ENCODE measurements at places on chromosomes 16 and 17. TPM values are rescaled to one million over a fixed set of nuclear protein-coding genes. Genes with fewer than 3 reads are reported as not detected.
A peak's percentile ranks its signal among the peaks of the same experiment; 100 is the strongest.

- no peak for DNase-seq
Observed at GRCh38 chr17:44787271-44787940, 28.6 kb downstream of the ADAM11 start.

KRTAP4-4 gene
- not detected for total RNA-seq

C16orf46 gene
- total RNA-seq: not detected

NATD1 gene
- total RNA-seq: 9.2 TPM

BRICD5 gene
- 1.3 TPM for total RNA-seq

GRCh38 chr17:38598536-38598935, 7.2 kb downstream of the SRCIN1 start:
- peak; percentile 79 for DNase-seq

DNA sequence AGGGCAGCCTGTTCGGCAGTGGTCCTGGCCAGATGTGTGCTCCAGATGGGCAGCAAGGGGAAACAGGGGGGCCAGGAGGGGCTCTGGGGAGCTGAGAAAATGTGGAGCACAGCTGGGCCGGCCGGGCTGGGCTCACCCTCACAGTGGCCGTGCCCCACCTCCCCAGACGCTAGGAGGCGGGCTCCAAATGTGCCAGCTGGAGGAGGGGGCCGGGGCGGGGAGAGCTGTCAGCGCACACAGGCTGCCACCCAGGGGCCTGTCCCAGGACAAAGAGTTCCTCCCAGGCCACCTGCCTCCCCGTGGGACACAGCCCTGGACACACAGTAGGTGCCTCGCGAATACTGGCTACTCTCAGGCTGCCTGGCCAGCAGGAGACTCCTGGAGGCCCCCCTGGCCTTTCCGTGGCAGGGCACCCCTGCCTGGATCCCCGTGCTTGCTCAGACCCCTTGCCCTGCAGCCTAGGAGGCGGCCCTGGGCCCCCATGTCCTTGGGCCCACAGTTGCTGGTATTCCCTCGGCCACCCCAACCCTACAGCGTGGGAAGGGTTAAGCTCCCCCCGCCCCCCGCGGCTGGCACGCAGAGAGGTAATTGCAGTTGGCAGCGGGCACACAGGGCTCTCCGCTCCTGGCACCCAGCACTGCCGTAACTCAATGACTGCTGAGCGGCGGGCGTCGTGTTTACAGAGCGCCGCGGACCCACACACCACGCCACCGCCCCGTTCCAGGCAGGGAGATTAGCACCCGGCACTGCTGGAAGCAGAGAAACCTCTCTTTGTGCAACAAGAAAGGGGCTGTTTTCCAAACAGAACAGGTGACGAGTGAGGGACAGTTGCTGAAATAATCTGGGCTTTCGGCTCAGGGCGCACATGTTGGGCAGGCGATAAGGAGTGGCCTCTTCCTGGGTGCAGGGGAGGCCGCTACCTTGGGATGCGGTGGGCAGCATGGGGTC, 32.2 kb downstream of the BAHCC1 start:
- no peak for DNase-seq

- DNase-seq: peak; percentile 81
Observed at GRCh38 chr16:57736419-57737351, 1.1 kb downstream of the KATNB1 start.

DNA sequence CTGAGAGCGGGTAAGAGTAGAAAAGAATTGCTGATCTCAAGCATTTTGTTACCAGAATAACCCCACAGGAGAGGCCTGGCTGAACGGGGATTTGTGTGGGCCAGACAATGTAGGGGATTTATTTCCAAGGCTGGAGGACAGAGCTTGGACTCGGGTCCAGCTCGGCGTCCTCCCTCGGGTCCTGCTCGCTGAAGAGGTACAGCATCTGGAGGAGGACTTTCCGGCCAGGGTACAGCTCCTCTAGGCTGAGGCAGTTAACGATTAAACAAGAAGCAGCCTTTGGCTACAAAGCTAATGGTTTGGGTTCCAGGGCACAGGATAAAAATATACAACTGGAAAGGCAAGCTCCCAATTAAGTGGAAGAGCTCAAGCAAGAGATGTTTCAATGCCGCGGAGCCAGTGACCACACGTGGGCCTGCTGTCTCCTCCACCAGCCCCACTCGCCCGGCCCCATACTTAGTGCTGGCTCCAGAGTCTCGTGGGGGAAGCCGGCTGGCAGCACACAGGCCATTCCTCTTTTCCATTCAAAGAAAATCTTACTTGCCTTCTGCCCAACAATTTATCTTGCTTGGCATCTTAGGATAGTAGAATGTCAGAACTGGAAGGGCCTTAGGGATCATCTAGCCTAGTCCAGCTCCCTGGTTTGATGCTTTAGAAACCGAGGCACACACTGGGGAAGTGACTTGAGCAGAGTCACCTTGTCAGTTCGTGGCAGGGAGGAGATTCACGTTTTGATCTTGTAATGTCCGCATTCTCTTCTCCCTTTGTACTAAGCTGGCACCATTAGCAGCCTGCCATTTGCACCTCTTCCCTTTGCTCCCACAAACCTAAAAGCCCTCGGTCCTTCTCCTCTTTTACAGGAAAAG, 85.9 kb upstream of the TBX2 start:
- DNase-seq: no peak

DNA sequence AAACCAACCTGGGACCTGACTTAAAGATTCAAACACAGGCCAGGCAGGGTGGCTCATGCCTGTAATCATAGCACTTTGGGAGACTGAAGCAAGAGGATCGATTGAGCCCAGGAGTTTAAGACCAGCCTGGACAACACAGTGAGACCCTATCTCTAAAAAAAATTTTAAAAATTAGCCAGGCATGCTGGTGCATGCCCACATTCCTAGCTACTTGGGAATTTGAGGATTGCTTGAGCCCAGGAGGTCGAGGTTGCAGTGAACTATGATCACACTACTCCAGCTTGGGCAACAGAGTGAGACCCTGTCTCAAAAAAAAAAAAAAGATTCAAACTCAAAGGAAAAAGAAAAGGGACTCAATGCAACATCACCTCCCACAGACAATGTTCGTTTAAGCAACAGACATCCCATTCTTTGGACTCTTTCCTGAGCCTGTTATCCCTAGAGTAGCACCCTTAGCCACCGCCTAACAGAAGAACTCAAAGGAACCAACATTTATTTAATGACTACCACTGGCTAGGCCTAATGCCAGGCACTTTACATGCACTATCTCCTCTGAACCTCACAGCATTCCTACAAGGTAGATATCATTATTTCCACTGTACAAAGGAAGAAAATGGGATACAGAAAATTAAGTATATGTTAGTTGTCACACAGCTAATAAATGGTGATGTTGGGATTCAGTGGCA, 12.7 kb downstream of the MYO18A start:
- DNase-seq: peak; percentile 57

- DNase-seq: peak; percentile 44
Observed at GRCh38 chr17:44828919-44829522, 1.1 kb downstream of the GJC1 start.

SLC5A11 gene
- total RNA-seq: under 0.01 TPM

DNA sequence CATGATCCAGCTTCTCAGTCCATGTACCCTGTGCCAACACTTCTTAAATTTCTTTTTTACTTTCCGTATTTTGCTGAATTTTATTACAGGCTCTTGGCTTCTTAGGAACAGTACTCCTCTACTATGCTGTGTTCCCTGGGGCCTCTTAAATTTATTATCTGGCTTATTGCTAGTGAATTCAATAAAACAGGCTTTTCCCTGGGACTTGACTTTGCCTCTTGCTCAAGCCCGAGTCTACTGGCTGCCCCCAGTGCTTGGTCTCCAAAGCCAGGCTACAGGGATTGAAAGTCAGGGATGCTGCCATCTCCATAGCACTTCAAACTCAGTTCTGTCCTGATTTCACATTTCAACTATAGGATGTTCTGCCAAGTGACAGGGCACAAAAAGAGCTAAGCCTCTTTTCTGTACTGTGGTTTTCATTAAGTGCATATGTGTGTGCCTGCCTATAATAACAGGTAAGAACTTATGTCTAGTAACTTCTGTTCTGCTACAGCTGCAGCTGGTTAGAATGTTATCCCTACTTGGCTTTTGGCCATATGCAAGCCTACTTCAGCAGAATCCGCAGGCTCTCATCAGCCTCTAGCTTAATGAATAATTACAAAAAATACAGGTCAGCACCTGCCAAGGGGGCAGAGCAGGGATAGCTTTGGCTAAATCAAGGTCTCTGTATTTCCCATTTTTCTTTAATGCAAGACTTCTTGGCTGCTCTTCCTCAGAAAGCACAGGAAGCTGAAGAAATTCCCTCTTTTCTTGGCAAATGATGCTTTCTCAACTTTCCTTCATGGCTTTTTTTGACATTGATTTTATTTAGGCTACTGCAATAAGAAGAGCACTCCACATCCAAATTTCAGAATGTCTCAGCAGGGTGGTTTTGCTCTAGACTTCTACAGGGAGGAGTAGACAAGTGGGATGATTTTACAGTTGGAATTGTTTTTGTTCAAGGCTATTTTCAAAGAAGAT, 8.2 kb downstream of the FAM20A start:
- no peak for DNase-seq

DNA sequence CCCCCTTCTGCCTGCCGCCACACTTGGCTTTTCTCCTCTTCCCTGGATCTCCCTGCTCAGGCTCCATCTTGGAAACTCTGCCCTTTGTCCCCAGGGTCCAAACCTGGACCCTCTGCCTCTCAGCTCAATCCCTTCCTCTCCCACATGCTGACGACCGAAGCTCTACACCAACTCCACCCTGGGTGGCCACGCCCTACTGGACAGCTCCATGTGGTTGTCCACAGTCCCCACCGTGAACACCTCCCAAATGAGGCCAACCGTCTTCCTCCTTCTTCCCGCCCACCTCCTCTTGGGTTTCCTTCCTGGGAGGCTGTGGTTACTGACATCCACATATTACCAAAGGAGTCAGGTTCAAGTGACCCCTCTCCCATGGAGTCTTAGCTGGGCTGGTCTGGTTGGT, 22.6 kb upstream of the MLKL start:
- no peak for DNase-seq

DRC3 gene
- 0.33 TPM for total RNA-seq

DNA sequence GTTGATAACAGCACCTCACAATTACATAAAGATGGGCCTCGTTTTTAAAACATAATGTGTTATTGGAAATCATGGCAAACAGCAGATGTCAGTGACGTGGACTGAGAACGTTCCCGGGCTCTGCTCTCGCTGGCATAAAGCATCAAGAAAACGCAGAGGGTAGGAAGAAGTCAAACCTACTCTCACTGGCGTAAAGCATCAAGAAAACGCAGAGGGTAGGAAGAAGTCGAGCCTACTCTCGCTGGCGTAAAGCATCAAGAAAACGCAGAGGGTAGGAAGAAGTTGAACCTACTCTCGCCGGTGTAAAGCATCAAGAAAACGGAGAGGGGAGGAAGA, 110.6 kb downstream of the VPS53 start:
- DNase-seq: no peak

DNA sequence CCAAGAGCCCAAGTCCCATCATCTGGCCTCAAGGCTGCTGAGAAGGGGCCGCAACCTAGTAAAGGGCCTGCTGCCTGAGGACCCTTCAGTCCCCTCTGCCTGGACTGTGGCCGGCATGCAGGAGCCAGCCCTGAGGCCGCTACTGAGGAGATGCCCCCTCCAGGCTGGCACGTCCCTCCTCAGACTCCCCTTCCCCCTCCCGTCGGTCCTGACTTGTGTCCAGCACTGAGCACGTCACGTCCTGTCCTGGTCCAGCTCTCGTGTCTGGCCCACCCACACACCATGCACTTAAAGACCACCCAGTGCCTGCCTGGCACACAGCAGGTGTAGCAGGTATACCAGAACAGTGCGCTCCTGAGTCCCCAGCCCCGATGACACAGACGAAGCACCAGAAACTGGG, 9.6 kb downstream of the MTHFSD start:
- no peak for DNase-seq

CD300C gene
- total RNA-seq: not detected

TEDC2 gene
- 1.7 TPM for total RNA-seq

DNA sequence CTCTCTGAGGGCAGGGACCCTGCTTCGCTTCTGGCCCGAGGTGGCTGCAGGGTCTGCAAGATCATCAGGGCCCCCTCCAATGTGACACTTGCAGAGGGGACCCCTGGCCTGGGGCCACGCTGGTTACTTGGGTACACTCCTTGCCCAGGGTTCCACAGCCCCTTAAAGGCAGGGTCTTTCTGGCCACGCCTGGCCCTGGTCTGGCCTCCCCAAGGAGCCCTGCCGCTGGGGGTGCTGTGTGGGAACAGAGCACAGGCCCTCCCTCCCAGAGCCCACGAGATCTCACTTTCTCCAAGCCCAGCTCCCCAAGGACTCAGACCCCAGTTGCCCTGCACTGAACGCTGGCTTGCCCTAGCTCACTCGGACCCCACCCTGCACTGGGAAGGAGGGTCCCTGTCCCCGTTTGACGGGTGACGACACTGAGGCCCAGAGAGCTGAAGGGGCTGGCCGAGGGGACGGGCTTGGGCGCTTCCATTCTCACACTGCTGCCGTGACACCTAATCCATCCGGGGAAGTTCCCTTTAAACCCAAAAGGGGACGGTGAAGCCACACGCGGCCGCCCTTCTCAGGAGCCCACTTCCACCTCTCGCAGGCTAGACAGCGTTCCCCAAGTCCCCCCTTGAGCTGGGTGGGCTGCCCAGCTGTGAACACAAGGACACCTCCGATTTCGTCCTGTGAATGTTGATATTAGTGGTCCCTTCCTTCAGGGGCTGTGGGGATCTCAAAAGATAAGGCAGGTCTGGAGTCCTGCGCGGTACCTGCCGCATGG, 26.9 kb upstream of the OSGIN1 start:
- no peak for DNase-seq

- DNase-seq: no peak
Observed at GRCh38 chr17:77725846-77726245, 232.7 kb upstream of the TNRC6C start.

- DNase-seq: no peak
Observed at GRCh38 chr17:32285306-32285705, 19.7 kb downstream of the RHBDL3 start.

GRCh38 chr17:50169881-50170459, 4.2 kb downstream of the SGCA start:
- DNase-seq: no peak

OR3A2 gene
- not detected for total RNA-seq

- no peak for DNase-seq
Observed at GRCh38 chr16:3089717-3090592, 9.1 kb downstream of the ZSCAN10 start.

DNA sequence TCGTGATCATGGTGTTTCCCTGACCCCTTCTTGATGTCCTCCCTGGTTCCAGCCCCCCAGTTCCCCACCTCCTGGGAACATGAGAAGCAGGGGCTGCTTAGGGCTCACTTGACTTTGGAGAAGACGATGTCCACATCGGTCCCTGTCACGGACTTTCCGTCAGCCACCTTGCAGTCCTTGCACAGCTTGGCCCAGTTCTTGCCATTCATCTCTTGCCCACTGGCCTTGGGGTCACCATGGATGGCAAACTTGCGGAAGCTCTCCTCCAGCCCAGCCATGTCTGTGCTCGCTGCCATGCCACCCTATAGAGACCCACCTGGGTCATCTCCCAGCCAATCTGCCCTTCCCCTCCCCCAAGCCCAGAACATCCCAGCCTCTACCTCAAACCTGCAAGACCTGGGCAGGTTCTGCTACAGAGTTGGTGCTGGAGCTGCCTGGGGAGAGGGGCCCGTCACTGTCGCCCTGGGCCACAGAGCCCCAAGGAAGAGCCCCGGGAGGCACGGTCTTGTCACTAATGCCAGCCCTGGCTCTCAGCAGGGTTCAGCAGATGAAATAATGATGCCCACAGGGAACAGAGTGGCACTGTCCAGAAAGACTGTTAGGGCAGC, 2.4 kb downstream of the TPPP3 start:
- no peak for DNase-seq

GRCh38 chr17:37300683-37301082, 75.1 kb upstream of the C17orf78 start:
- DNase-seq: no peak
